ENCODE measurements at places on chromosomes 3 and 15.

DNA sequence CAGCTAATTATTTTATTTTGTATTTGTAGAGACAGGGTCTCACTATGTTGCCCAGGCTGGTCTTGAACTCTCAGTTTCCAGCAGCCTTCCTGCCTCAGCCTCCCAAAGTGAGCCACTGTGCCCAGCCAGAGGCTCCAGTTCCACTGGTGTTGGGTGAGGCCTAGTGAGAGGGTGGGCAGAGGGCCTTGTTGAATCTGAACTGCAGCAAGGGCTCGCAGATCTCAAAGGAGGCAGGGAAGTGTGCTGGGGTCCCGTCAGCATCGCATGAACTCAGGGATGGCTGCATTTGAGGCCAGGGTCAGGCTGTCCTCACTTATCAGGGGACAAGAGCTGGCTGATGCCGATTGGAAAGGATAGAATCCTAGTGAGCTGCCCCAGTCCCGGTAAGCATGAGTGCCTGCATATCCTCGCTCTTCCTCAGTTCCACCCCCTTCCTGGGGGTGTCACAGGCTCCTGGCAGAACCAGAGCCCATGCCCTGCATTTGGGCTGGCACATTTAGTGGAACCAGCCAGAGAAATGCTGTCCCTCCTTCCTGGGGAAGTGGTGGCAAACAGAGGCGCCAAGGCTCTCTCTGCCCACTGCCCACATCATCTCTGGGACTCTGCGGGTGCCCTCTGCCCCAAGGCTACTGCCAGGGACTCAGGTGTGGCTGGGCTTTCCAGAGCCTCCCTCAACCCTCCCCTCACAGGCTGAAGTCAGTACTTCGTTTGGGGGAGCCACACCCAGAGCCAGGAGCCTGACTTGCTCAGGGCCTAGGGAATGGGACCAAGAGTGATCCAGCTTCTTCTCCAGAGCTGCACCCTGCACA lies 24.1 kb downstream of the ALS2CL start:
- no peak overlapping the region for H3K4me3 ChIP-seq
- no peaks in the 10 kb centered on the region for H3K4me1 ChIP-seq
- H3K27me3 ChIP-seq = no peaks in the 10 kb centered on the region
- H3K27ac ChIP-seq = no peak overlapping the region

DNA sequence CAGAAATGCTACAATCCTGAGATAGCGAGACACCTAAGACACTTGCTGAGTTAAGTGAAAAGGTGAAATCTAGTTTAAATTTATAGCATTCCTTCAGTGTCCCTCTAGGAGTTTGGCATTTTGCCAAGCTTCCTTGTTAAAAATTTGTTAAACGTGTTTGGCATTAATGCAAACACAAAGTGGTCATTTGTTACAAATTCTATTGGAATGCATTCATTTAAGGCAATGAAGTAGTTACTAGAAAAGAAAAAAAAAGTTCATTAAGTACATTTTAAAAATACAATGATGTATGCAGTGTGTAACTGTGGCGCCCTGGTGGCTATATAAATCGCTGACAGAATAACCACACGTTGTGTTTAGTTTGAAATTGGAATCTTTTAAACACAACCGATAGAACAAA lies 31.3 kb upstream of the WNT5A start:
- ATAC-seq = no peak
- H3K36me3 ChIP-seq = no peaks in the 10 kb centered on the region
- no peaks in the 10 kb centered on the region for H3K4me1 ChIP-seq
- H3K4me3 ChIP-seq = no peak overlapping the region

GRCh38 chr15:31013863-31014607 lies 22.6 kb upstream of the MTMR10 start:
- H3K4me1 ChIP-seq = no peaks in the 10 kb centered on the region
- peaks cover 28% of the 10 kb centered on the region for H3K27me3 ChIP-seq
- no peaks in the 10 kb centered on the region for H3K36me3 ChIP-seq
- no peak overlapping the region for H3K4me3 ChIP-seq

- no peak overlapping the region for H3K27ac ChIP-seq
- no peaks in the 10 kb centered on the region for H3K36me3 ChIP-seq
- no peak overlapping the region for H3K4me3 ChIP-seq
- no peaks in the 10 kb centered on the region for H3K4me1 ChIP-seq
- no peak for ATAC-seq
These were observed 170.5 kb downstream of the PYDC2 start for GRCh38 chr3:191631496-191631895.

GRCh38 chr15:33680336-33680735 lies 288.0 kb upstream of the CHRM5 start:
- H3K4me1 ChIP-seq = no peaks in the 10 kb centered on the region
- peaks cover 27% of the 10 kb centered on the region for H3K27me3 ChIP-seq
- no peak for ATAC-seq

- no peaks in the 10 kb centered on the region for H3K4me1 ChIP-seq
- H3K27ac ChIP-seq = no peak overlapping the region
- H3K36me3 ChIP-seq = no peaks in the 10 kb centered on the region
- H3K4me3 ChIP-seq = no peak overlapping the region
- no peak for ATAC-seq
These were observed 245.2 kb downstream of the CD47 start for GRCh38 chr3:107845380-107846278.

DNA sequence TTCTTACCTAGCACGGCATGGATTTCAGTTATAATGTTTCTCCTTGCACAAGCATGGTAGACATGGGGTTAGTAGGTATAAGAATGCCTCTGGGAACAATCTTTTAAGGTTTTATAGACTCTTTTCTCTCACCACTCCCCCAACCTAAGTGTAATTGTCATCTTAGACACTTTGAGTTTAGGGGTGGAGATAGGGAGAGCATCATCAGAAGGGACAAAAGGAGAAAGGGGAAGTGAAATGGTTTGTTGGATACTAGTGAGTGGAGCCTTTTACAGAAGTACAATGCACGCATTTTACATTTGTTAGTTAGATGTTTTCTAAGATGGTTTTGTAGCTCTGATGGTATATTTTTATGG lies 189.2 kb downstream of the TP63 start:
- no peak overlapping the region for H3K4me3 ChIP-seq
- H3K4me1 ChIP-seq = no peaks in the 10 kb centered on the region
- ATAC-seq = no peak
- no peaks in the 10 kb centered on the region for H3K36me3 ChIP-seq
- H3K27ac ChIP-seq = no peak overlapping the region
- peaks cover 10% of the 10 kb centered on the region for H3K27me3 ChIP-seq

DNA sequence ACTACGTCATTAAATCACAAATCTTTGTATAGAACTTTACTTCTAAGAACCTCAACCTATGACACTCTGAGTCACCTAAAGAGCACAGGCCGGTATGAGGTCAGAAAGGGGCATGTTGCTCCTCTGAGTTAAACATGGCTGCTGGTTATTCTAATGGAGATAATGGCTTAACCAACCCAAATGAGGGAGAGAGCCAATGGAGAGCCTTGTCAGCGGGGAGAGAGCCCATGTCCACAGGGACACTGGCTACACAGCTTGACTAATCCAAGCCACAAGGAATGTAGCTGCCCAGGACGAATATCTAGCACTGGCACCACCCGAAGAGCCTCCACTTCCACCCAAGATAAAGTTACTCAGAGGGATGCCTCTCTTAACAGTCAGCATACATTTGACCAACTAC lies 77.0 kb upstream of the STAC start:
- H3K4me1 ChIP-seq = no peaks in the 10 kb centered on the region
- H3K36me3 ChIP-seq = no peaks in the 10 kb centered on the region
- no peak for ATAC-seq
- no peak overlapping the region for H3K27ac ChIP-seq
- no peak overlapping the region for H3K4me3 ChIP-seq
- no peaks in the 10 kb centered on the region for H3K27me3 ChIP-seq

GRCh38 chr15:41993472-41994170 lies 21.3 kb upstream of the EHD4 start:
- no peak overlapping the region for H3K4me3 ChIP-seq
- no peaks in the 10 kb centered on the region for H3K36me3 ChIP-seq
- ATAC-seq = no peak
- no peak overlapping the region for H3K27ac ChIP-seq
- no peaks in the 10 kb centered on the region for H3K4me1 ChIP-seq

DNA sequence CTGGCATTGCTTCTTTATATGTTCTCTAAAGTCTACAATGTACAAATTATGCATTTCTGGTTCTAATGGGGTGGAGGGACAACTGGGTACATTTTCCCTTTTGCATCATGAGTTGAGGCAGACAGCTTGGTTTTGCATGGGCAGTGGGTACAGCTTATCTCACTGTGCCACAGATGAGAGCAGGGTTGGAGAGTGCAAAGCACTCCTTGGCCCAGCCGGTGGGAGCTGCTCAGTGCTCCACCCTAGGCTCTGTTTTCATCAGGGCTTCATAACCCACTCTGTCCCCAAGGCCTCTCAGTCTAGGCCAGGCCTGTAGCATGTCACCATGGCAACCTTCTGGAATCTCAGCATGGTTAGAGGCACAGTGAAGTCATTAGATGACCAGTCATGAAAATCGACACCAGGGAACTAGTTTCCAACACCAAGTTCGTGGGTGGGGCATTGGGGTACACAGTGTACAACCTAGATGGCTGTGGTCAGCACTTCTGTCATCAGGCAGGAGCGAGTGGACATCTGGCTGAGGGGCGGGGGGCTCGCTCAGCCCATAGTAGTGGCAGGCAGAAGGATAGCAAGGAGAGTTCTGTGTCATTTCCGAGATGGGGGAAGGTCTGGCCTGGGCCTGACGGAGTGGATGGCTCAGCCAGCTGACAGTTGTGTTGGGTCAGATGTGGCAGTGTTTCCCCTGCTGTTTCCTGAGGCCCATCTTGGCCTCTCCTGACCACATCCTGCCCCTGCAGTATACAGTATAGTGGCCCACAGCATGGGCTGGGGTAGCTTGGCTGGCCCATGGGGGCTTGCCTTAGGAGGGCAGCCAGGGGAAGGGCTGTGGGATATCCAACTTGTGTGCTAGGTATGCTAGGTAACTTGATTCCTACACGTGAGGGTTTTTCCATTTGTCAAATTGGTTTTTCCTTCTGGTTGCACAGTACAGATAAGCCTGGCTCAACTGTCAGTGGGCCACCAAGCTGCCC lies 75.7 kb upstream of the PRR23C start:
- H3K27ac ChIP-seq = no peak overlapping the region
- H3K4me3 ChIP-seq = no peak overlapping the region
- H3K27me3 ChIP-seq = no peaks in the 10 kb centered on the region

- ATAC-seq = no peak
- no peak overlapping the region for H3K4me3 ChIP-seq
- H3K27ac ChIP-seq = no peak overlapping the region
- peaks cover 5% of the 10 kb centered on the region for H3K4me1 ChIP-seq
- peaks cover 16% of the 10 kb centered on the region for H3K27me3 ChIP-seq
These were observed 68.3 kb upstream of the TBC1D5 start for GRCh38 chr3:17810759-17811158.

Measured in activated T-helper 17 cell treated with anti-CD3 and anti-CD28 coated beads, Interleukin-2, amount 50 U/mL, for 72 hours (primary cell).